T-helper 17 cell (primary cell): ENCODE measurements at places on chromosomes 1 and 21.

DNA sequence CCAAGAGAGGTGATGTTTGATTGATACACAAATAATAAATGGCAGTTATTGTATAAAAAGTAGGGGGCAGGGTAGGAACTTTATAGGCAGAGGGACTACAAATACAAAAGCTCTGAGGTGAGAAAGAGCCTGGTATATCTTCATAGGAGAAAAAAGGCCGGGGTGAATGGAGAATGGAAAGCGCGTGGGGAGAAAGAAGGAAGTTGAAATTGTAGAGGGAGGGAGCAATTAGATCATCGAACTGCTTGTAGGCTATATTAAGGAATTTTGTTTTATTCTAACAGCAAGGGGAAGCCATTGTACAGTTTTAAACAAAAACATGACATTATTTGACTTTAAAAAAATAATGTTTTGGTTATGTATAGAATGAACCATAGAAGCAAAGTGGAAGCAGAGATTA, 147.4 kb downstream of the PDE4B start:
- no peak for DNase-seq

DNA sequence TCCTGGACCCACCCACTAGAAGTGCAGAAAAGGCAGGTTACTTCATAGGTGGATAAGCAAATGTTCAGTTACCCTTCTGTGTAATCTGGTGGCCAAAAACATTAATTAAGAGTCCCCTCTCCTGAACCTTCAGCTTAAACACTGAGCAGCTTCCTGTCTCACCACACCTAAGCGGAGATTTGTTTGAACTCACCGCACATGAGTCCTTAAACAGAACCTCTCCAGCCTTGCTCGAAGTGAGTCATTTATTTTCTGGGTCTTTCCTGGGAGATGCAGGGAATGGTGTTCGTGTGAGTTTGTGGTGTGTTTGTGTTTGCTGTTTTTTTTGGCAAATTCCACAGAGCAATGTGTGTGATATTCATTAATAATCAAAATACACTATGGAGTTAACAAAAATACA, 7.6 kb upstream of the FNBP1L start:
- DNase-seq: no peak

DNA sequence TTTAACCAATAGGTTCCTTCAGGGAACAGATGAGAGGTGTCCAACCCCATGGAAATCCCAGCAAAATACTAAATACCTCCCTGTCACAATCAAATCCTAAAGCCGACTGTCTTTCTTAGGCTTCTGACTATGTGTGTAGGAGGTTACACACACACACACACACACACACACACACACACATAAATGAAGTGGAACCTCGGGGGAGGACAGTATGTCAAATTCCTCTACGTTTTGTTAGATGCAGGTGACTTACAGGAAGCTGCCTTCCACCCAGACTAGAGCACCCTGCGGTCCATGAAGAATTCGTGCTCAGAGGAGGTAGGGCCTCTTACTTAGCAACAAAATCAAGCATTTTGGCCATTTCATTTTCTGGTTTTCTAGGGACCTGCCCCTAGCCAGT, 16.4 kb downstream of the RSPH1 start:
- no peak for DNase-seq

DNA sequence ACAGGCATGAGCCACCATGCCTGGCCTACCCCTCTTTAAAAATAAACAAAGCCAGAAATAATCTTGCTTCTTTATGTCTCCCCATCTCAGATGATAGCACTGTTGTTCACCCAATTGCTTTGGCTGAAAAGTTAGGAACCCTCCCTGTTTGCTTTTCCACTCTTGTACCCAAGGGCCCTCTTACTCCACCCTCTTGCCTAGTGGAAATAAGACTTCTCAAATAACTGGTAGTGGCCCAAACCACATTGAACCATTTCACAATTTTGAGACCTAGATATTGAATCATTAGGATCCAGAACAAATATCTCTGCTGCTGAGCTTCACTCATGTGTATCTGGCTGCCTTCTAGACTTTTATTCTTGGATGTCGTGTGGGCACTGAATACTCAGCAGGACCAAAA, 37.7 kb downstream of the RNF220 start:
- no peak for DNase-seq

GRCh38 chr1:15835205-15835740, 12.2 kb upstream of the SPEN start:
- no peak for DNase-seq

- no peak for DNase-seq
Measured at GRCh38 chr1:171379846-171380245, 65.9 kb downstream of the FMO4 start.

GRCh38 chr21:45894906-45895777, 86.4 kb upstream of the COL6A1 start:
- DNase-seq: no peak

GRCh38 chr1:64087768-64088167, 115.7 kb upstream of the UBE2U start:
- no peak for DNase-seq

DNA sequence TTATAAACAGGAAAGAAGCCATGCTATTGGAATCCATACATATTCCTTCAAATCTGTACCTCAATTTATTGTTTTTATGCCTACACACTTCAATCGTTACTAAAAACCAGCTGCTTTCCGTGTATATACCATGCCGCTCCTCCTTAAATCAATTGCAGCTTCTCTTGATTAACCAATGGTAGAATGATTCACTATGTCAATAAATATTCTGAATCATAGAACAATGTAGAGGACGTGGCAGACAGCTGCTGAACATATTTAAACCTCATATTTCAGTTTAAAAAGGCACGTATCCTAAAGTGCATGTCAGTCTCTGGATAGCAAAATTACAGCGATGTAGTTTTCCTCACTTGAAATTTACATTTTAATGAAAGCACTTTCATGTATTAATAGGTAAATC, 100.4 kb downstream of the MRPL39 start:
- no peak for DNase-seq
